ENCODE measurements at places on chromosomes 12 and 14.

DNA sequence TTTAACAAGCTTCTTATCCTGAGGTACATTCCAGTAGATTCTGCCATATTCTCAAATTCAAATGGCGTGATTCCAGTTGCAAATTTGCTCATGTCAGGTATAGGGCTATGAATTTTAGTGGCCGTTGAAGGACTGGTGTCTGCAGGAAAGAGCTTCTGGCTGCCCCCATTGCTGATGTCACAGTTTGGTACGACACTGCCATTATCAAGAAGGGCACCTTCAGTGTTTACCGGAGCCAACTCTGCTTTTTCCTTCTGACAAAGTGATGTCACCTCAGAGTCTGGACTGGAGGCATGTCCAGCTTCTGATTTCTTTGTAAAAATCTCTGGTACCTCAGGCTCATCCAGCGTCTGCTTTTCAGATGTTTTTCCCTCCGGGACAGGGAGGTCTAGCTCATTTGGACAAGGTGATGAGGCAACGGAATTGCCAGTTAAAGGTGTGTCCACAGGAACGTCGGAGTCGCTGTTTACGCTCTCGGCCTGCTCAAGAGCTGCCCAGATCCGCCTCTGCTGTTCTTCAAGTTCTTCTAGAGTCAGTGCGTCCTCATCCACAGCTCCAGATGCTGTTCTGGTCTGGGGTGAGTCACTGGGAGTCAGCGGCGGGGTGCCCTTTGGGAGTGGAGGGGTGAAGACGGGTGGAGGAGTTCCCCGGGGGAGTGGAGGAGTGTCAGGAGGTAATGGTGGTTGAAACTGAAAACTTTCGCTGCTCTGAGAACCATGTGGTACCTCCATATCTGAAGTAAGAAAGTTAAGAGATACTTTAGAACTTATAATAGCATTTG is 27.0 kb downstream of the ZCCHC8 start:
- DNase-seq, result no peak

DNA sequence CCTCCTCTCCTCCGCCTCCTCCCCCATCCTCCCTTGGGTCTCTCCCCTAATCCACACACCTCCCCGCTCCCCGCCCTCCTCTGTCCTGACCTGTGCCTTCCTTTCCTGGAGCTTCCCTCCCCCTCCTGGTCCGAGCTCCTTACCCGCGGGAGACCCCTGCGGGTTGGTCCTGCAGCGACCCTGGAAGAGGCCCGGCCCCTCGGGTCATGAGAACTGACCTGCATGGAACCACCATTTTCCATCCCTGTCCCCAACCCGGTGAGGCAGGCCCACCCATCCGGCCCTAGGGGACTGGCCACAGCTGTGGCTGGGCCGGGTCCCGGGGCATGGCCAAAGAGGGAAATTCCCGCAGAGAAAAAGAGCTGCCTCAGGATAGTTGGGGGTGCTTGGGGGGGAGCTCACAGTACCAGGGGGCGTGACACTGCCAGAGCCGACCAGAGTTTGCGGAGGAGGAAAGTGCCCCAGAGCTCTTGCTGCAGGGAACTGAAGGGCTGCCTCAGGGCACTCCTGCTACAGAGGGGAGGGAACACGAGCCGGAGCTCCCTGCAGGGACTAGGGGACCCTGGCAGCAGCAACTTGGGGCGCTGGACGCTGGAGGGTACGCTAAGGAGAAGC is 613 bp downstream of the ARHGEF40 start:
- DNase-seq, result no peak

DNA sequence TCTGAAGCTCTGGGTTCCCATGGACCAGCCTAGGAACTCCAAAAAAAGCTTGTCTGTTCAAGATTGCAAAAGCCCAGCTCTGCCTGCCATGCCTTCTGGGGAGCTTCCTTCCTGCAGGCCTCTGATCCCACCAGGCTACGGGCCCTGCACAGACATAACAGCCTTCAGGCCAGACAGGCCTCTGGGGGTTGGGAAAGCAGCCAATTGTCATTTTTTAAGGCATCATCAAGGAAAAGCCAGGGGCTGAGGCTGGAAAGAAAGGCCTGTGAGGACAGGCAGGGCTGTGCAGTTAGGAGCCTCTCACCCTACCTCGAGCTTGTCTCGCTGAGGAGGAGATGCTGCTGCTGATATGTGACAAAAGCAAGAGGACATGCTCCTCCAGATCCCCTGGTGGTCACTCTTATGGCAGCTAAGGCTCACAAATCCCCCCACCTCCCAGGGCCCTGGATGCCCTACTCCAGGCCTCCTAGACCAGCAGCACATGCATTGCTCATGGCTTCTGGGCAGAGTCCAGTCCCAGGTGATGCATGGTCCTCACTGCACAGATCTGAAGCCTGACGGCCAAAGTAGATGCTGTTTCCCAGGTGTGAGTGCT is 2.9 kb downstream of the TMEM229B start:
- no peak for DNase-seq

DNA sequence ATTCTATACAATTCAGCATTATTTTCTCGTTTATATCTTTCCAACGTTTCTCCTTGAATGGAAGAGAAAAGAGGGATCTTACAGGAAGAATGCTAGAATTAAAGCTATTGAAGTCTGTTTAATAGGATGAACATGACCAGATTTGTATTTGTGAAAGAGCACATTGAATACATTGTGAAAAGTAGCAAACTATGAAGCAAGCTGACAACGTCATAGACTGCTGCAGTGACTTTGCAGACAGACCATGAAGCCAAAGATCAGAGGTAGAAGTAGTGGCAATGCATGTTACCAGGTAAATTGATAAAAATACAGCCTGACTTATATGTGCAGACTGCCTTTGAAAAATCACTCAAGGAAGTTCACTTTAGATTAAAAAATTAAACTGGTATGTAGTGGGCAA is 146.1 kb downstream of the RASSF9 start:
- DNase-seq, result no peak
